ENCODE measurements at places on chromosomes 1 and 21.

- no peak for DNase-seq
Observed at GRCh38 chr21:45458281-45459170, 53.6 kb downstream of the COL18A1 start.

- DNase-seq, result no peak
Observed at GRCh38 chr1:47765236-47765635, 231.9 kb downstream of the TRABD2B start.

DNA sequence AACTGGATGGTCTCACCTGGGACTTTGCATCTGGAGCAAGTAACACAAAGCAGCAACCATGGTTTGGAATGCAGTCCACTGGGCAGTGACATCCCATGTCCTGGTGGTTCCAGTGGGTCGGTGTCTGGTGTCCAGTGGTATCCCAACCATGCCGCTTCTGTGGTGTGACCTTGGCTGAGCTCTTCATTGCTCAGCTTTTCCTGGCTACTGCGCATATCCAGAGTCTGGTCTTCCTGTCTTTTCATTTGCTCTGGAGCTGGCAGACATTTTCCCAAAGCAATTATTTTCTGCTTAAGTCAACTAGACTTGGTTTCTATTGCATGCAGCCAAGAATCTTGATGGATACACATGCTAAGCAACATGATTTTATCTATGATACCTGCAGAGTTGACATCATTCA lies 28.4 kb upstream of the CD2 start:
- DNase-seq, result no peak

GRCh38 chr1:1123581-1124507 lies 8.0 kb upstream of the C1orf159 start:
- DNase-seq, result no peak

DNA sequence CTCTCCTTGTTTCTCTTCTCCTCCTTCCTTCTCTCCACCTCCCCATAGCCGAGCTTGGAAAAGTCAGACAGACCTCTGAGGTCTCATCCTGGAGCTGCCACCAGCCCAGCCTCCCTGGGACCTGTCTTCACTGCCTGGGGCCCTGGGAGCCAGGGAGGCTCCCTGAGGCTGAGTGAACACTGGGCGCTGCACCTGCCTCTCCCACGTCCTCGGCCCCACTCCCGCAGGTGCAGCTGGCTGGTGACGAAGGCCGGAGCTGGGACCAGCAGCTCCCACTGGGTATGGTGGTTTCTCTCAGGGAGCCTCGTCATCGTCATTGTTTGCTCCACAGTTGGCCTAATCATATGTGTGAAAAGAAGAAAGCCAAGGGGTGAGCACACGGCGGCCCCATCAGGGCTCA lies 5.3 kb downstream of the TNFRSF14 start:
- no peak for DNase-seq

- no peak for DNase-seq
Observed at GRCh38 chr1:116763787-116764465, 9.7 kb downstream of the CD2 start.

DNA sequence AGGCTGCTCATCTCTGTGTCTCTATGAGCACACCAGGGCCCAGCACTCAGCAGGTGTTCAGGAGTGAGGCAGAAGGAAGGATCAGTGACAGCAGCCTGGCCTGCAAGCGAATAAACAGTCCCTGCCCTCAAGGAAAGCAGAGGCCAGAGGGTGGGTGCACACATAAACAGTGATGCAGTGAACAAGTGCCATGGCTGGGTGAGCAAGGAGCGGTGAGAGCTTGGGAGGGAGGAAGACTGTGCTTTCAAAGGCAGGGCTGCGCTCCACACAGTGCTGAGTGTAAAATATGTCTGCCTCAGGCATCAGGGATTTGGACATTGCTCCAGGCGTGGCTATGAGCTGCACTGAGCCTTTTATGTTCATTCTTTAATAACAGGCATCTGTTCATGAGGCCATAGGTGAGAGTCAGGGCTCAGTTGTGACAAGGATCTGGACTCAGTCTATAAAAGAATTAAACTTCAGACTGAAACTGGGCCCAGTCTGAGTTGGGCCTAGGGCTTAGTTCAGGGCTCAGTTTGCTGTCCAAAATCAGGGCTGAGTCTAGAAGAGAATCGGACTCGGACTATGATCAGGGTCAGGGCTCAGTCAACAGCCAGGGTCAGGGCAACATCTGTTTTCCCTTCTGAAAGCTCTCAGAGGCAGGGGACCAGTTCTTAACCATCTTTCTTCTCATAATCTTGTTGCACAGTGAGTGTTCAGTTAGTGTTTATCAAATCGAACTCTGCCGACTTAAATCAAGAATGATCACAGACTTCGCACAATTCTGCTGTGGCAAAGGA lies 213.7 kb downstream of the FOXD2 start:
- no peak for DNase-seq

- DNase-seq, result no peak
Observed at GRCh38 chr1:203508463-203509073, 14.6 kb downstream of the OPTC start.

- DNase-seq, result no peak
Observed at GRCh38 chr1:27548136-27548853, 55.6 kb downstream of the AHDC1 start.

GRCh38 chr1:60762176-60762575 lies 320.2 kb upstream of the NFIA start:
- DNase-seq, result no peak

DNA sequence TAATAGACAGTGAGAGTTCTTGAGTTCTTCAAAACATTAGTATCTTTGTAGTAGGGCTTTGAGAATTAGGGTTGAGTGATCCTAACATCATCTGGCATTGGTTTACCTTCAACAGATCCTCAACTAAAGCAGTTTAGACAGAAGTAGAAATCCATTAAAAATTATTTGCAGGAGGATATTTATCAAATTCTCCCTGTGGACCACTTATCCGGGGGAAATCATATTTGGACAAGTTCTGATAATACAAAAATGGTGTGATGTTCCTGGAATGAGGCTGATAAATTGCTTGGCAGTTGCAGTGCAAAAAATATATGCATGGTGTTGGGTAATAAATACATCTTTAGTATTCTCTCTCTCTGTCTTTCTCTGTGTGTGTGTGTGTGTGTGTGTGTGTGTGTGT lies 115.1 kb upstream of the CHODL start:
- no peak for DNase-seq

- DNase-seq, result no peak
Observed at GRCh38 chr1:59880735-59881134, 45.8 kb downstream of the CYP2J2 start.

GRCh38 chr1:182720463-182720862 lies 36.1 kb upstream of the RGS8 start:
- no peak for DNase-seq

DNA sequence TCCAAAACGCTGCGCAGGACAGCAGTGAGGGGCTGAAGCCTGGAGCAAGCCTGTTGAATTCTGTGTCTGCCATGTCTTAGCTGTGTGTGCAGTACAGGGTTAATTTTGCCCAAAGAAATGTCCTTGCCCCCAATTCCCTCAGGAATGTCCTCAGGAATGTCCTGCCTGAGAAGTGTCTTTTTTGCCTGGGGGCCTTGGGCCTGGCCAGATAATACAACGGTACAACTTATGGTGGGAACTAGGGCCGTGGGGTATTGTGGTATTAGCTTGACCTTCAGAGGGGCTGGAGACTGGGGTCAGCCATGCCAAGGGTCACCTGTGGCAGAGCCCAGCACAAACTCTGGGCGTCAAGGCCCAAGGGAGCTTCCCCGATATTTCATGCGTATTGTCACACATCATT lies 107.7 kb downstream of the AJAP1 start:
- DNase-seq, result no peak

GRCh38 chr1:55468142-55468795 lies 253.1 kb upstream of the USP24 start:
- DNase-seq, result no peak

DNA sequence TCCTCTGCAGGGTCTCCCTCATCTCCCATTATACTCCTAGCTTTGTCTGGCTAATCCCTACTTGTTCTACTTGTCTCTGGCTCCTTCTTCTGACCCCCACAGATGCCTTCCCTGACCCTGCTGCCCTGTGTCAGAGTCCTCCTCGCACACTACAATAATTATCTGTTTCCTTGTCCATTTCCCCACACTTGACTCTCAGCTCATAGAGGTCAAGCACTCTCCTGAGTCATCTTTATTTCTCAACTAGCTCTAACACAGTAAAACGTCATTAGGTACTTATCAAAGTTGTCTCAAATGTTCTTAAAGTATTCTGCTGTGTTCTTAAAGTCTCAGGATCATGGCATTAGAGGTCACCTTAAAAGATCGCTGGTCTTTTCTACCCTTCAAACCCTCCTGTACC lies 47.1 kb downstream of the C8A start:
- peak; percentile 54 for DNase-seq

DNA sequence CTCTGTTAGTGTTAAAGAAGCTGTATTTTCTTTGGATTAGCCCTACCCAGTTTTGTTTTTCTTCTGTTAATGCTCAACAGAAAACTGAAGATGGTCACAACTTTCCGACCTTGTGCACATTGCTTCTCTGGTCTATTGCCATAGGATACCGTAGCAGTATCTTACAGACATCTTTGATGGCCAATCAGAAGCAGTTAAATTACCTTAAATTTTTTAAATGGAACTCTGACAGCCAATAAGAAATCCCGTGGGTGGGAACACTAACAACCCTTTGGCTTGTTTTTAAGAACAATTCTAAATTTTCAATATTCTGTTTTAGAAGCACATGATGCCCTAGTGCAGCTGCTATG lies 17.2 kb downstream of the NFYC start:
- no peak for DNase-seq

DNA sequence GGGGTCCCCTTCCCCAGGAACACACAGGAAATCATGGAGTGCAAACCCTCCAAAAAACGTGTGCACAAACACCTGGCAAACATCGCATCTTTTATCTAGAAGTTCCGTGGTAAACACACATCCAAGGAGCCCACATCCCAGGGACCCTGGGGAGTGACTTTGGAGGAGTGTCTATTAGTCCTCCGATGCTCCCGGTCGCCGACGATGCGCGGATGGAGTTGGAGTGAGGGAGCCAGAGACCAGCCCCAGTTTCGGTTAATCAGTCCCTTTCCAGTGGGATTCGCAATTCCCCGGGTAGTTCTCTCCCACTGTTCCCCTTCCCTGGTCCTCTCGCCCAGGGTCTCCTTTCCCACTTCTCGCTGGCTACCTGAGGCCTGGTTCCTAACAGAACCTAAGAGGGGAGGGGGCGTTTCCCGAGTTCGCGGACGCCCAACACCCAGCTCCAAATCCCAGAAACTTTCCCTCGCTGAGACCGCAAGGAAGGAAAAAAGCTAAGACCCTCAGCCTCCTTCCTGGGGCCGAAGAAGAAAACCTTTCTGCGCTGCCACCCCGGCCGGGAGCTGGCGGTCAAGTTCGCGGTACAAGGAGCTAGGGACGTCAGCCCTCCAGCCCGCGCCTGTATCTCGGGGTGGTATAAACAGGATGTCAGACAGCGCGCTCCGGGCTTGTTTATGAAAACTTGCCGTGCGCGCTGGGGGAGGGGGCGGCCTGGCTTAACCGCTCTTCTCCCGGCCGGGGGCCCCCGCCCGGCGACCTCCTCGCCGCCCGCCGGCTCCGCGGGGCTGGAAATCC lies 787 bp downstream of the JAK1 start:
- no peak for DNase-seq

GRCh38 chr1:182381962-182382819 lies 9.4 kb downstream of the GLUL start:
- DNase-seq, result no peak
